ENCODE measurements at places on chromosomes 5 and 9.

GRCh38 chr9:12964271-12964670 lies 189.5 kb downstream of the LURAP1L start:
- no peak for DNase-seq

DNA sequence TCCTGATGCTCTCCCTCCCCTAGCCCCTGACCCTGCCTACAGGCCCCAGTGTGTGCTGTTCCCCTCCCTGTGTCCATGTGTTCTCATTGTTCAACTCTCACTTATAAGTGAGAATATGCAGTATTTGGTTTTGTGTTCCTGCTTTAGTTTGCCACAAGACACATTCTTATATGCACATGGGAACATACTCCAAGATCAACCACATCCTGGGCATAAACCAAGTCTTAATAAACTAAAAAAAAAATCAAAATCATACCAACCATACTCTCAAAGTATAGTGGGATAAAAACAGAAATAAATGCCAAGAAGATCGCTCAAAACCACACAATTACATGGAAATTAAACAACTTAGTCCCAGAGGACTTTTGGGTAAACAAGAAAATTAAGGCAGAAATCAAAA lies 11.2 kb upstream of the ZCCHC9 start:
- no peak for DNase-seq

DNA sequence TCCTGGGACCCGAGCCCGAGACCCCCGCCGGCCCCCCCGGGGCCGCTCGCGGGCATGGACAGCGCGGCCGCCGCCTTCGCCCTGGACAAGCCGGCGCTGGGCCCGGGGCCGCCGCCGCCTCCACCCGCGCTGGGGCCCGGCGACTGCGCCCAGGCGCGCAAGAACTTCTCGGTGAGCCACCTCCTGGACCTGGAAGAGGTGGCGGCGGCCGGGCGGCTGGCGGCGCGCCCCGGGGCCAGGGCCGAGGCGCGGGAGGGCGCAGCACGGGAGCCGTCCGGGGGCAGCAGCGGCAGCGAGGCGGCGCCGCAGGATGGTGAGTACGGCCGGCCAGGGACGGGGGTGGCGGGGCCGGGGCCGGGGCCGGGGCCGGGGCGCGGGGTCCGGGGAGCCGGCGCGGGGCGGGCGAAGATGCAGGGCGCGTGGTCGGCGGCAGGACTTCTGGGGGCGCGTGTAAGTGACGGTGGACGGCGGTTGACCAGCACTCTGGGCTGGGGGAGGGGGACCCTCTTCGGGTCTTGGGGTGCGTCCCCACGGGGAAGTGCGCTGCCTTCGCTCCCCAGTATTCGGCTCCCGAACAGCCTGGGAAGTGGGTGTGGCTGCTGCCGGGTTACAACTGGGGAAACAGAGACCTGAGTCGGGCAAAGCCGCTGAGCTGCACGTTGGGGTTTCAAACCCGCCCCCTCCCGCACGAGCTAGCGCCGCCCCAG lies 520 bp downstream of the PRRX2 start:
- no peak for DNase-seq

- no peak for DNase-seq
Observed at GRCh38 chr5:102312586-102313370, 16.7 kb upstream of the SLCO4C1 start.

DNA sequence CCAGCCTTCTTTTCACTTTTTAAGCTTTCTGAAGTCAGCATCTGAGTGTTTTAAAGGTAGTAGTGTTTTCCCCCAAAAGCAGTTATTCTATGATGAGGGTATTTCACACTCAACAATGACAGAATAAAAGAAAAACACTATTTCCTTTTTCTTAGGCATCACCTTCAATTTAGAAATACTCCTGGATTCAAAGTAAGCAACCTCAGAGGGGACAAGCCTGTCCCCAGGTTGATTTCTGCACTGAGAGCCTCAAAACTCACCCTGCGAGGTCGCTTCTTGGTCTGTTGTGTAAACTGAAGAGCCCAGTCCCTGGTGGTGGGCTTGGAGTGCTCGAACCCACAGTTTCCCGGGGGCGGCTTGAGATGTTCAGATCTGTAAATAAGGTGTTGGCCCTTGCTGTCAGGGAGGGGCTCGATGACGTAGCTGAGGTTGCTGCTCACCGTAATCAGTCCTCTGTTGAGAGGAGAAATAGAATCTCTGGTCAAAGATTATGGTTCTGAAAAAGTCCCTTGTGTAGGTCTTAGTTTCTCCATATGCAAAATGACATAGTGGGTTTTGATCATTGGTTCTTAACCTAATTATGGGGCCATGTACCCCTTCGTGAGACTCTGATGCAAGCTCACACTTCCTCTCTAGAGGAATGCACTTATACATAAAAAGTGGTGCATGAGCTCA lies 55.9 kb downstream of the ADAM19 start:
- DNase-seq, result no peak

DNA sequence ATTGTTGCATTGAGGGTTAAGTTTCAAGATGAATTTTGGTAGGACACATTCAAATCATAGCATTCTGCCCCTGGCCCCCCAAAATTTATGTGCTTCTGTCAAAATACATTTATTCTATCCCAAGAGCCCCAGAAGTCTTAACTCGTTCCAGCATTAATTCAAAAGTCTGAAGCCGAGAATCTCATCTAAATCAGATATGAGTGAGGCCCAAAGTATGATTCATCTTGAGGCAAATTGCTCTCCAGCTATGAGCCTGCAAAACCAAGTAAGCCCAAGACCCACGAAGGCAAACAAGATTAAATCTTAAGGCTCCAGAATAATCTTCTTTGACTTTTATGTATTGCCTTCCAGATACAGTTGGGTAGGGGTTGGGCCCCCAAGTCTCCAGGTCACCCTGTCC lies 19.2 kb downstream of the TNPO1 start:
- no peak for DNase-seq

- DNase-seq, result no peak
Observed at GRCh38 chr9:69996967-69997366, 46.7 kb upstream of the MAMDC2 start.

GRCh38 chr5:111248571-111248970 lies 24.4 kb downstream of the CAMK4 start:
- DNase-seq, result no peak

DNA sequence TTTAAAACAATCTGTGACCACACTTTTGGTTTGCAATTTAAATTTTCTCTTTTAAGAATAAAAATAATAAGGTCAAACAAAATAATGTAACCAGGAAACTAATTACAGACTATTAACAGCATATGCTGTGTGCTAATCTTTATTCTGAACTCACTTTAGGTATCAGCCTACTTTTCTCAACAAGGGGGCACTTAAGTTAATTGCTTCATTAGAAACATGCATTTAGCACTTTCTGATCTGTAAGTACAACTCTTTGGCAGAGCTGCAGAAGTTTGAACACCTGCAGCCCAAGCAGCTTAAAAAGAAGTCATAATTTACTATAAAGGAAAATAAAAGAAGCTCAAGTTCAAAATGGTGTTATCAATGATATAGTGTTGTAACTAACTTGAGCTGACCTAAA lies 21.7 kb downstream of the XRCC4 start:
- no peak for DNase-seq
